Astrocyte (in vitro differentiated cells and primary cell): ENCODE measurements at places on chromosomes 12 and 14. TPM values are rescaled to one million over a fixed set of nuclear protein-coding genes. Genes with fewer than 3 reads are reported as not detected.

DNA sequence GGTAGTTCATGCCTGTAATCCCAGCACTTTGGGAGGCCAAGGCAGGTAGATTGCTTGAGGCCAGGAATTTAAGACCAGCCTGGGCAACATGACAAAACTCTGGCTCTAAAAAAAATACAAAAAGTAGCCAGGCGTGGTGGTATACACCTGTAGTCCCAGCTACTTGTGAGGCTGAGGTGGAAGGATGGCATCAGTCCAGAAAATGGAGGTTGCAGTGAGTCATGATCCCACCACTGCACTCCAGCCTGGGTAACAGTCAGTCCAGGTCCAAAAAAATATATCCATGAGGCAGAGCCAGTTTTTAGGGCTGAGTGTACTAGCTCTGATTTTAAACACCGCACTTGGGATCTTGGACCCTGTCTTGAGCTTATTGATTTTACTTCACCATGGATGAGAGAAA is 30.6 kb upstream of the FICD start:
- H3K4me3 ChIP-seq = no peak overlapping the region
- H3K27ac ChIP-seq = no peak overlapping the region
- H3K36me3 ChIP-seq = no peaks in the 10 kb centered on the region
- DNase-seq = no peak

DNA sequence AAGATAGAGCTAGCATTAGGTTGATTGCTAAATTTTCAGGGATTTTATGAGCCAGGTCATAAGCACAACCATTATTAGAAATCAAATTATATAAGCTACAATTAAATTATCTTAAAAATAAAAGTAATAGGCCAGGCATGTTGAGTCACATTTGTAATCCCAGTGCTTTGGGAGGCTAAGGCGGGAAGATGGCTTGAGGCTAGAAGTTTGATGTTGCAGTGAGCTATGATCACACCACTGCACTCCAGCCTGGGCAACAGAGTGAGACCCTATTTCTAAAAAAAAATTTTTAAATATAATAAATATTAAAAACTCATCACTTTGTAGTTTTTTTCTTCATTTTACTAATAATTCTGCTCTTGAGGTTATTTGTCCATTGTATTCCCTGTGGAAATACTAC is 1.9 kb upstream of the LIMA1 start:
- H3K27me3 ChIP-seq = no peaks in the 10 kb centered on the region
- no peak for DNase-seq
- H3K27ac ChIP-seq = no peak overlapping the region
- no peak overlapping the region for H3K4me3 ChIP-seq
- H3K4me1 ChIP-seq = peaks cover 7% of the 10 kb centered on the region
- no peaks in the 10 kb centered on the region for H3K36me3 ChIP-seq

The OTX2 gene
- total RNA-seq = 2.3 and 8.2 TPM in 2 replicates

The SLC25A21 gene
- total RNA-seq = 1.5 and 2.8 TPM in 2 replicates

DNA sequence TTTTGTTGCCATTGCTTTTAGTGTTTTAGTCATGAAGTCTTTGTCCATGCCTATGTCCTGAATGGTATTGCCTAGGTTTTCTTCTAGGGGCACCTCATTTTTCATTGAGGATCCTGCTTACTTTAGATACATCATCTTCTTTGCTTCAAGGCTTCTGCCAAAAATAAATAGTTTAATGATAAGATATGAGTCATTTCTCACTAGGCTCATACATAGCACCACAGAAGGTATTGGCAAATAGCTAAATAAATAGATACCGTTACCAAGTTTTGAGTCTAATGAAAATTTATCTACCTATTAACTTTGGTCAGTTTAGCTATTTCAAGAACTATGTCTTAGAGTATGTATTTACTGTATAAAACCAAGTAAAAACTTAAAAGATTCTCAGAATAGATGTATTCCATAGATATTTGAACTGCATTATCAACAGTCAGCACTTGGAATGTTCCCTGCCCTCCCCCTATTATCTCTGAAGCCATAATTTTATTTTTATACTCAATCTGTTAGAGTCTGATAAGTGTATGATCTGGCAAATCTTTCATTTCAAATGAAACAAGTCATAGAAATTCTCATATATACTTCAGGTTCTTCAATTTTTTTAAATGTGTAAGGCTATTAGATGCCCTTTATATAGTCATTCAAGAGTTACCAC is 310.2 kb downstream of the CCDC91 start:
- no peaks in the 10 kb centered on the region for H3K36me3 ChIP-seq
- H3K27ac ChIP-seq = no peak overlapping the region
- peaks cover 9% of the 10 kb centered on the region for H3K4me1 ChIP-seq
- no peak overlapping the region for H3K4me3 ChIP-seq
- peak; percentile 86 for DNase-seq

DNA sequence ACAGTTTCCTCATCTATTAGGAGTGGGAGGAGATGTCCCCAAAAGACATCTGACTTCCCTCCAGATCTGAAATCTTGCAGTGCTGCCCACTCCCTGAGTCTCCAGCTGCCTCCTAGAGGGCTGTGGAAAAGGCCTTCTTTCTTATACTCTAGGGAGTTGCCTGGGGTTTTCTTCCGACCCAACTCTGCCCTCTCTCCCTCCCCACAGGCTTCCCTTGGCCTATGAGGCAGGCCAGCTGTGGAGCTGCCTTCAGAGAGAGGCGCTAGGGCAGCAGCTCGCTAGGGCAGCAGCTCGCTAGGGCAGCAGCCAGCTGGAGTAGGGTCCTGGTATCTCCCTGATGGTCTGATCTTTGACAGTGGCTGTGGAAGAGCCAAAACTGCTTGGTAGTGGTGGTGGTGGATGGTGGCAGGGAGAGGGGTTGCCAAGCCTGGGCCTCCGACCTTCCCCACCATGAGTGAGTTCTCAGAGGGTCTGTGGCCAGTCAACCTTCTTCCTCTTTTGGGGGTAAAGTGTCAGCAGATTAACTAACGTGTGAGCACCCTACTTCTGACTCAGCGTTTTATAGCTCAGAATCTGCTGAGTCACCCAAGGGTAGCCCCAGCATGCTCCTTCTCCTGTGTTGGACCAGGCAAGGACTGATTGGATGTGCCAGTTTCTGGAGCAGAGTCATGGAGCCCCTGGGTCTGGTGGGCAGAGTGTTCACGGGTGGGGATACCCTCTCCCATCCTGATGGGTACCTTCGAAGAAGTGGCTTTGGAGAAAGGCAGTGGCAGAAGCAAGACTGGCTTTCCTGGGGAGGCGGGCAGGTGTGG is 2.3 kb downstream of the SLC48A1 start:
- no peaks in the 10 kb centered on the region for H3K4me1 ChIP-seq
- H3K4me3 ChIP-seq = no peak overlapping the region
- H3K27ac ChIP-seq = no peak overlapping the region
- H3K36me3 ChIP-seq = no peaks in the 10 kb centered on the region
- DNase-seq = peak; percentile 16

GRCh38 chr12:58678753-58679152 is 241.6 kb downstream of the LRIG3 start:
- no peaks in the 10 kb centered on the region for H3K27me3 ChIP-seq
- no peak for DNase-seq
- H3K4me1 ChIP-seq = no peaks in the 10 kb centered on the region

The KRT73 gene
- total RNA-seq = not detected in 2 replicates

The DTX1 gene
- 4.6 and 5.5 TPM in 2 replicates for total RNA-seq

DNA sequence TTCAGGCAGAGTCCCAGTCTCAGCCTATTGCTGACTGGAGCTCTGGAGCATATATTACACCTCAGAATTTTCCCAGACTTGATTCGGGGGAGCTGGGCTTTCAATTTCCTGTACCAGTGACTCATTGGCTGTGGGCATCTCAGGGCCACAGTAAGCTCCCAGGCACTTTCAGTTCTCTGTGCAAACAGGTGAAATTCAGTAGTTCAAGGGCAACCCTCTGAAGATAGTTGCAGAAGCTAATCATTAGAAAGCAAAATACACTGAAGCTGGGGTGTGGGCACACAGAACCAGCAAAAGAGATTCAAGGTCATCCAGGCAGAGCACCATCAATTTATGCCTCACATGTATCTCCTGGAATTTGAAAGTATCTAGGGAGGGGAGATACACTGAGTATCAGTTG is 8.1 kb upstream of the NIN start:
- no peaks in the 10 kb centered on the region for H3K4me1 ChIP-seq
- H3K27me3 ChIP-seq = no peaks in the 10 kb centered on the region
- H3K36me3 ChIP-seq = no peaks in the 10 kb centered on the region

DNA sequence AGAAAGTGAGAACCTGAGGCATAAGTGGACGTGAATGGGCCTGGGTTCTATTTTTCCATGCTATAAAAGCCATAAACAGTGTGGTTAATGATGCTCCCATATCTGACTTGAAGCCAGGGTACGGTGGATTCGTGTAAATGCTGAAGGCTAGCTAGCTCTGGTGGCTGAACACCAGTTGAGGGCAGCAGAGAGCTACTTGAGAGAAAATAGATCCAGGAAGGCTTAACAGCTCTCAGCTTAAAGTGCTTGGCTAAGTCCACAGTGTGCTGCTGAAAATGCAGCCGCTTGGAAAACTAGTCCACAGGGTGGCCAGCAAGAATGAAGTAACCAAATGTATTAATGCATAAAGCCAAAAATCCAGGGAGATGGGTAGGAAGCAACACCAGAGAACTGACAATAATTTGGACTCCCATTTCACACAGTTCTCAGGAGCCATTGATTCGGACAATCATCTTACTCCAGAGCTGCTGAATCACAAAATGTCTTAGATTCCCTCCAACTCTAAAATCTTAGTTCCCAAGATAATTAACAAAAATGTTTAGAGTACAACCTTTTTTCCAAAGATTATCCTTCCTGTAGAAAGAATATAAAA is 15.0 kb upstream of the FOXG1 start:
- no peak overlapping the region for H3K27ac ChIP-seq
- no peaks in the 10 kb centered on the region for H3K36me3 ChIP-seq
- DNase-seq = peak; percentile 39
- no peak overlapping the region for H3K4me3 ChIP-seq
- peaks cover 22% of the 10 kb centered on the region for H3K27me3 ChIP-seq

The OR4M1 gene
- total RNA-seq = not detected in 2 replicates

DNA sequence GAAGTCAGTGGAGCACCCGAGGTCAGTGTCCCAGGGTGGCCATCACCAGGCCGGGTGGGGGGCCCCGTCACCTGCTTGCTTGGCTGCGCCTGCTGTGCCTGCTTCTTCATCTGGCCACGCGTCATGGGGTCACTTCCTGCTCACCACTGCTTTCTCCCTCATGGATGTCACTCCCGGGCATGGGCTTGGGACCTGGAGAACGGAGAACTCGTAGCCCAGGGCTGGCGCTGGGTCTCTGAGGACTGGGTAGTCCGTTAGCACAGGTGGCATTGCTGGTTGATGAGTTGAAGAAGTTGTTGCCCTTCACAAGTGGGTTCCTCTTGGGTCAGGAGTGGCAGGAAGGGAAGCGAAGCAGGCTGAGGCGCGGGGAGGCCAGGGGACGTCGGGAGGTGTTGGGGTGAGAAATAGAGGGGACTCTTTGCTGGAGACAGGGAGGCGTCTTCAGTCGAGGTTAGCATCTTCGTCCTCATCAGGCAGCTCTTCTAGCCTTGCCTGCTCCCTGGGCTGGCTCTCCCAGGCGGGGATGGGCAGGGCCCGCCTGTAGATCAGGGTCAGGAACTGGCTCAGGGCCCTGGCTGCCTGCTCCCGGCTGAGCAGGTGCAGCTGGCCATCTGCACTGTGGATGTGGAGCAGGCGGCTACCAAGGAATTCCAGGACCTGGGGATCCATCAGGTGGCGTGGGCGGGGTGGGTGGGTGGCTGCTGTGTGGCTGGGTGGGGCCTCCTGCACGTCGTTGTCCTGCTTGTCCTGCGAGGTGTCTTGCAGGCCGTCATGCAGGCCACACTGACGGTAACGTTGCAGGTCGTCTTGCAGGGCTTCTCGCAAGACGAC is 23.0 kb downstream of the RTL1 start:
- no peak overlapping the region for H3K27ac ChIP-seq
- peaks cover 20% of the 10 kb centered on the region for H3K36me3 ChIP-seq
- no peak overlapping the region for H3K4me3 ChIP-seq
- no peaks in the 10 kb centered on the region for H3K27me3 ChIP-seq
- H3K4me1 ChIP-seq = no peaks in the 10 kb centered on the region
- DNase-seq = no peak

The FOXG1 gene
- total RNA-seq = 0.07 and 0.18 TPM in 2 replicates

DNA sequence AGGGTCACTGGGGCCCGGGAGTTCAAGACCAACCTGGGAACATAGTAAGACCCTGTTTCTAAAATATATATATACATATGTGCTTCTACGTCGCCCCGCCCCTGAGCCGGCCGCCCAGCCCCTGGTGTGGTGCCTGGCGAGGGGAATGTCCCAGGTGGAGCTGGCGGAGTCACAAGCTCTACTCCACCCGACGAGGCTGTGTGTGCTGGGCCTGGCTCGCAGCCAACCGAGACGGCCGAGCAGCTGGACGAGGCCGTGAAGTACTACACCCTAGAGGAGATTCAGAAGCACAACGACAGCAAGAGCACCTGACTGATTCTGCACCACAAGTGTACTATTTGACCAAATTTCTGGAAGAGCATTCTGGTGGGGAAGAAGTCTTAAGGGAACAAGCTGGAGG is 22.1 kb upstream of the ITPK1 start:
- H3K36me3 ChIP-seq = no peaks in the 10 kb centered on the region
- H3K4me1 ChIP-seq = no peaks in the 10 kb centered on the region
- DNase-seq = no peak
- no peak overlapping the region for H3K27ac ChIP-seq
- H3K27me3 ChIP-seq = peaks cover 2% of the 10 kb centered on the region
- H3K4me3 ChIP-seq = no peak overlapping the region

The KRT85 gene
- total RNA-seq = not detected in 2 replicates

- peaks cover 38% of the 10 kb centered on the region for H3K27me3 ChIP-seq
- DNase-seq = peak; percentile 8
- H3K27ac ChIP-seq = no peak within 1 kb of the TSS
- H3K4me3 ChIP-seq = no peak within 1 kb of the TSS
- H3K4me1 ChIP-seq = no peaks in the 10 kb centered on the region
- H3K36me3 ChIP-seq = no peaks in the 10 kb centered on the region
Observed at GRCh38 chr14:92922883-92923743, at the start of gene CHGA. Gene CHGA, plus strand, starts transcription at chr14:92923150. Its CDS starts 210 bp downstream, at chr14:92923360.

GRCh38 chr12:20410734-20411133 is 42.4 kb downstream of the PDE3A start:
- no peak overlapping the region for H3K4me3 ChIP-seq
- H3K4me1 ChIP-seq = no peaks in the 10 kb centered on the region
- no peaks in the 10 kb centered on the region for H3K36me3 ChIP-seq
- no peak for DNase-seq
- no peaks in the 10 kb centered on the region for H3K27me3 ChIP-seq
- no peak overlapping the region for H3K27ac ChIP-seq

GRCh38 chr14:60090864-60091519 is 731 bp upstream of the PCNX4 start:
- H3K4me1 ChIP-seq = peaks cover 18% of the 10 kb centered on the region
- no peaks in the 10 kb centered on the region for H3K27me3 ChIP-seq
- no peaks in the 10 kb centered on the region for H3K36me3 ChIP-seq

DNA sequence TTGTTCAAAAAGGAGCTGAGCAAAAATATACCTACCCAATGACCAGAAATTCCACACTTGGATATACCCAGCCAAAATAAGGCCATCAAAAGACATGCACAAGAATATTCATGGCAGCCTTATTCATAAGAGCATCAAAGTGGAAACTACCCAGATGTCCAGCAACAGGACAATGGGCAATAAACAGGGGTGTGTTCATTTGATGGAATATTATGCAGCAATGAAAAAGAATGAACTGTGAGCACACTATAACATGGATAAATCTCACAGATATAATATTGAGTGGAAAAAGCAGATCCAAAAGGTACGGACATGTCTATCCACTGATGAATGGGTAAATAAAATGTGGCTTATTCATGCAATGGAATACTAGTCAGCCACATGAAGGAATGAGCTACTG is 209.2 kb upstream of the LHX5 start:
- no peak for DNase-seq
- no peak overlapping the region for H3K27ac ChIP-seq
- H3K4me3 ChIP-seq = no peak overlapping the region
- no peaks in the 10 kb centered on the region for H3K36me3 ChIP-seq
- H3K27me3 ChIP-seq = peaks cover 6% of the 10 kb centered on the region

The LYZ gene
- 0.31 and 0.45 TPM in 2 replicates for total RNA-seq

The TAS2R30 gene
- total RNA-seq = 1.3 and 1.7 TPM in 2 replicates
